ENCODE measurements at places on chromosomes 6 and 20.
A peak's percentile ranks its signal among the peaks of the same experiment; 100 is the strongest.

DNA sequence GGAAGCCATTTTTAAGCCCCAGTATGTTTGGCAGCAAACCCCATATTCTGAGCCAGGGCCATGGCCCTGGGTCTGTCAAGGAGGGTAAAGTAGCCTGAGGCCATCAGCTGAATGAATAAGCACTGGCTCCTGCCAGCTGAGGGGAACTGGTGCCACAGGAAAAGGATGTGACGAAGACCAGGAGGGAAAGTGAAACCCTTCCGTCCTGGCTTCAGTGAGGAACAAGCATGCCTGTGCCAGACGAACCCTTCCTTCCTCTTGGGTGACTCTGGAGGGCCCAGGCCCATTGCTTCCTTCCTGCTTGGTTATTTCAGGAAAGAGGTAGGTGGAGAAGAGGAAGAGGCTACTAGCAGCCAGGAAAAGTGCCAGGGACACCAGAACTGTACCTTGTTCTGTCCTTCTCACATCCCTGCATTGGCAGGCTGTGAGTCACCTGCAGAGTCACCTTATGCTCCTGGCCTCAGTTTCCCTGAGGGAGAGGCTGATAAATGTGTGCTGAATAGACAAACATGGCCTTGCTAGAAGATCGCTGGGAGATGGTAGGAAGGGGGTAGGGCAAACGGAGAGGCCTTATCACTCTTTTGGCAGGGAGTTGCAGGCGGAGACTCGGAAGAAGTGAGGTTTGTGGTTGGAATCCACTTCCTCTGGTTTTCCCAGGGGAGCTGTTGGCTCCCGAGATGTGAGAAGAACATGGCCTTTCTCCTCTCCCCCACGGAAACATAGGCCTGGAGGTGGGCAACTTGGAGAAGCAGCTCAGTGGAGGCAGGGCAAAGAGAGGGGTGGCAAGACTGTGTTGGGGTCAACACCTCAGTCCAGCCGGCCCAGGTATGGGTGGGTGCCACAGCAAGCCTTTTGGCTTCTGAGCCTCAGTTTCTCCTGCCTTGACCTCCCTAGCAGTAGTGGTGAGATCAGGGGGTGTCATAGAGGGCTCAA, 37.4 kb downstream of the COX4I2 start:
- DNase-seq, result peak; percentile 59

DNA sequence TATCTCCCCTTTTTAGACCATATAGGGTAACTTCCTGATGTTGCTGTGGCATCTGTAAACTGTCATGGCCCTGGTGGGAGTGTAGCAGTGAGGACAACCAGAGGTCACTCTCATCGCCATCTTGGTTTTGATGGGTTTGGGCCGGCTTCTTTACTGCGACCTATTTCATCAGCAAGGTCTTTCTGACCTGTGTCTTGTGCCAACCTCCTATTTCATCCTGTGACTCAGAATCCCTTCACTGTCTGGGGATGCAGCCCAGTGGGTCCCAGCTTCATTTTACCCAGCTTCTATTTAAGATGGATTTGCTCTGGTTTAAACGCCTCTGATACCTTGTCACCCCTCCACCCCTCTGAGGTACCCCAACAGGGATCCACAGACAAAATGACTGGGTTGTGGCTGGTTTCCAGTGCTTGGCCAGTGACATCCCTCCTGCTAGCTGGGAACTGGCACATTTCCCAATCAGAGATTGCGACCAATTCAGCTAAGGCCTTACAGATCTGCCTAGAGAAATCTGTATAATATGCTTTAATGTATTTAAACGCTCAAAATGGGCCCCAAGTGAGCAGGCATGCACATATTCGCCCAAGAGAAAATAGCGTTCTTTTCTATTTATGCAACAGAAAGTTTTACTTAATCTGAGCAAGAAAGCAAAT, 315.6 kb upstream of the QKI start:
- no peak for DNase-seq

DNA sequence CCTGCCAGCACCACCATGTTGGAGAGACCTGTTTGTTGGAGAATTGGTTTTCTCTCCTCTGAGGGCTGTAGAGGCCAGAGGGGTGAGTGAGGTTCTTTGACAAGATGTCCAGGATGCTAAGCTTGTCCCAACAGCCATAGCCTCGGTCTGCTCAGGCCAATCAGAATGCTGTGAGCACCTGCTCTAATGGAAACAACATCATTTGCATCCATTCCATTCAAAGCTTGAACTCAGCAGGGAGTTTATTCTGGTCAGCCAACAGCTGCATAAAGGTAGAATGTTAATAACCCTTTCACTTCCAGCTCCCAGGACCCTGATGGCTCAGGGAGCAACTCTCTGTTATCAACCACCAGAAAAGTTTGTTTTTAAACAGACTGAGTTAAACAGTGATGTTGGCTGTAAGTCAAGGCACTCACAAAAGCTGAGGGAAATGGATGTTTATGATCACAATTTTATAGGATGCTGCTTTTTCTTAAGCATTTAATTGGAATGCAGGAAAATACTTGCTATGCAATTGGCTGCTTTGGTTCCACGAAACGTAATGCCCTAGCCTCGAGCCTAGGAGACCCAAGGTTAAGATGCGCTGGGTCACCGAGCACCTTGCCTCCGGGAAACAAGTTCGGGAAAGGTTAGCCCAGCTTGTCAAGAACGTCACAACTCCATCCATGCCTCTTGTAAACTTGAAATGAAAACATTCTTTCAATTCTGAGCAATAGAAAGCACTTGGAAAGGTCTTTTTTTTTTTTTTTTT, 155.2 kb downstream of the NFATC2 start:
- no peak for DNase-seq

GRCh38 chr6:100217225-100218012, 223.4 kb upstream of the MCHR2 start:
- no peak for DNase-seq

GRCh38 chr6:163991321-163991720, 576.8 kb downstream of the QKI start:
- DNase-seq, result no peak

- no peak for DNase-seq
Measured at GRCh38 chr6:31767096-31767645, 4.7 kb downstream of the SAPCD1 start.

DNA sequence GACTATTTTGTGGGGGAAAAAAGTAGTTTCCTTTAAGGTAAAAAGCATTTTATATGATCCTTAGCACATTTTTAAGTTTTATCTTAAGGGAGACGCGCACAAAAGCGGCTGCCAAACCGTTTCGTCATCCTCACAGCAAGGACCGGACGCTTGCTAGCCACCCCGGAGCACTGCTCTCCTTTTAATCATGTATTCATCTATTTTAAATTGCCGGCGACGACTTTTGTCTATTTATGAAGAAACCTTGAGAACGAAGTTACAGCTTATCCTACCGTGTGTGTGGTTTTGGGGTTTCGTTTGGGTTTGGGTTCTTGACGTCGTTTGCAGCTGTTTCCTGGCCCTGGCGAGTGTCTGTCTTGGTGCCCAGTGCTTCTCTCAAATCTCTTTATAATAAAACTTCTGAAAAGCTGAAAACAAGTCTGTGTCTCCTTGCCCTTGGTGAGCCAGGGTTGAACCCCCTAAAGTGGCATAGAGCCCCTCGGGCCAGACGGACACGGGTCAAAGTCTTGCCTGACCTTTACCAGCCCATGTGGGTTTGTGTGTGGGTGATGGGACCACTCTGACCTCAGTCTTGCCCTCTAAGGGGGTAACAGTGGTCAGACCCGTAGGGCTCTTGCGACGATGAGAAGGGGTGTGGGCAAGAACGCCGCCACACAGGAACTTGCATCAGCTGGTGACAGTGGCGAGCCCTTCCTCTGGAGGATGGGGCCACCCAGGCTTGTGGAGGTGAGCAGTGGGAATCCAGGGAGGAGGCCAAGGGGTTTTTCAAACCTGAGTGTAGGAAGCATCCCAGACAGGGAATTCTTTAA, 117.6 kb downstream of the JPH2 start:
- DNase-seq, result peak; percentile 50

DNA sequence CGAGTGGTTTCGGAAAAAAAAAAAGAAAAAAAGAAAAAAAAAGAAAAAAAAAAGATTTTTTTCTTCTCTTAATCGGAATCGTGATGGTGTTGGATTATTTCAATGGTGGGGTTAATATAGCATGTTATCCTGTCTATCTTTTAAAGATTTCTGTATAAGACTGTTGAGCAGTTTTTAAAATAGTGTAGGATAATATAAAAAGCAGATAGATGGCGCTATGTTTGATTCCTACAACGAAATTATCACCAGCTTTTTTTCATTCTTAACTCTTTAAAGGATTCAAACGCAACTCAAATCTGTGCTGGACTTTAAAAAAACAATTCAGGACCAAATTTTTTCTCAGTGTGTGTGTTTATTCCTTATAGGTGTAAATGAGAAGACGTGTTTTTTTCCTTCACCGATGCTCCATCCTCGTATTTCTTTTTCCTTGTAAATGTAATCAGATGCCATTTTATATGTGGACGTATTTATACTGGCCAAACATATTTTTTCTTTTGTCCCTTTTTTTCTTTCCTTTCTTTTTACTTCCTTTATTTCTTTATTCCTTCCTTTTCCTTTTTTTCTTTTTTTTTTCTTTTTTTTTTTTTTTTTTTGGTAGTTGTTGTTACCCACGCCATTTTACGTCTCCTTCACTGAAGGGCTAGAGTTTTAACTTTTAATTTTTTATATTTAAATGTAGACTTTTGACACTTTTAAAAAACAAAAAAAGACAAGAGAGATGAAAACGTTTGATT, 3.6 kb downstream of the SOX4 start:
- DNase-seq, result no peak

DNA sequence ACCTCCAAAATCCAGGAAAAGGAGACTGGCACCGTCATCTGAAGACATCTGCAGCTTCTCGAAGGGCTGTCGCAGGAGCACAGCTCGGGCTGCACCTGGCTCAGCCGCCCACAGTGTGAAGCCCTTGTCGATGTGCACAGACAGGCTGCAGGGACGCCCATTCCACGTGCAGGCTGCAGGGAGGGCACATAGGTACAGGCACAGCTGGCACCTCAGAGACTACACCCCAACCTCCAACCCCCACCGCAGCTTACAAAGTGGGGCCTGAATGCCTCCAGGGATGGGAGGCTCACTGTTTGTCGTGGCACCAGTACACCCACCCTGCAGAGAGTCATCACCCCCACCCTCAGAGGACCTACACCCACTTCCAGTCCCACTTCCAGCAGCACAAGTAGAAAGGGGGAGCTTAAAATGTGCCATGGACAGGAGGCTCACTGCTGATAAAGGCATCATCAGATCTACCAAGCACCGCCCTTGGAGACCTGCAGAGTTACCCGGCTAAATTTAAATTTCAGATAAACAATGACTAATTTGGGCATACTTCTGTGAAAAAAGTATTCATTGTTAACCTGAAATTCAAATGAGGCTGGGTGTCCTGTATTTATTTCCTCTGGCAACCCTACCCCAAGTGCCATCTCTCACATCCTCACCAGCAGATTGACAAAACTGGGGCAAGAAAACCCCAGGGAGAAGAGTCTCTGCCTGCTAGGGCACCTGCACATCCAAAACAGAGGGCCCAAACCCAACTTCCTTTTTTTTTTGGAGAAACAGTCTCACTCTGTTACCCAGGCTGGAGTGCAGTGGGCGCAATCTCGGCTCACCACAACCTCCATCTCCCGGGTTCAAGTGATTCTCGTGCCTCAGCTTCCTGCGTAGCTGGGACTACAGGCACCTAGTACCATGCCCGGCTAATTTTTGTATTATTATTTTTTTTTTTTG, 7.7 kb upstream of the CDK5RAP1 start:
- DNase-seq, result no peak

GRCh38 chr6:34236443-34237315, at the start of gene HMGA1:
Gene HMGA1 (plus strand): TSS chr6:34236873. CDS start chr6:34240781, 3,908 bp downstream.
- DNase-seq, result peak; percentile 94

DNA sequence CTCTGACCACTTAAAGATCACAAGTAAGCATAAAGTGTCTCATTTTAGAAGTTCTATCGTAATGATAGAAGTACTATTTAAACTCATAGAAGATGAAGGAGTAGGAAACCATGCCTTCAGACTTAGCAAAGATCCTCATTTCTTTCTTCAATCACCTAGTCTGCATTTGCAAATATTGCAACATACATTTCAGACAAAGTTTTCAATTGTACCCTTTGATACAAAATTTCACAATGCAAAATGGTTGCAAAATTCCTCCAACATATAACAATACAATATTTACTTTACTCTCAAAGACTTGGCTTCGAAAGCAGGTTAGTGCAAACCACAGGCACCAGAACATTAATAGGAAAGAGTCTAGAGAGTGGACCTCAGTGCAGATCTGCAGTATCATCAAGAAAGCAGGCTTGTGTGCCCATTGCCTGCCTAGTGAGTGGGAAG, 16.1 kb upstream of the ROS1 start:
- no peak for DNase-seq

DNA sequence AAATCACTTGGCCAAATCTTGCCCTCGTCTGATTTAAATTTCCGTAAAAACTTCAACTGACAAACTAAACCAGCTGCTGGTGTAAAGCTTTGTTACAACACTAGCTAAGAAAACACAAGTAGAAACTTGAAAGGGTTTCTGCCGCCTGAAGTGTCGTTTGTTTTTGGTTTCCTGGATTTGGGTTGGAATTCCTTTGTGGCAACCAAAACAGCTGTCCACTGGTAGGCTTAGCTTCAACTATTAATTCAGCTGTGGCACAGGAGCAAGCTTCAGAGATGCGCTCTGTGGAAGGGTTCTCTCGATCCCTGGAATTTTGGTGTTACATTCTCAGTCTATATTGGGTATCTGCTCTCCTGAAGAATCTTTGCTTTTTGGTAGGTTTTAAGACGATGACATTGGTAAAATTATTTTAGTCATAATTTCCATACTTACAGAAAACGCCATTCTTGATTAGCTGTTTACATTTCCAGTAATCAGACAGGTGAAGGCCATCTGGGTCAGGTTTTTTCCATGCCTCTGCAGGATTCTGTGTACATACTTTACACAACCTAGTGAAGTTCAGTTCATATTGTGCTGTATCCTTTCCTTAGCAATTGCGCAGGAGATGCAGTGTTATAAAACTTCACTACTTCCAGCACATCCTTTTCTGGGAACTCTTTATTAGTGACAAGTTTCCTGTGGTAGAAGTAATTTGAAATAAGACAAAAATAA, 29.9 kb upstream of the SAMD3 start:
- DNase-seq, result no peak

Data from GM19239 (cell line).